ENCODE measurements at places on chromosomes 5 and 9. TPM values are rescaled to one million over a fixed set of nuclear protein-coding genes. Genes with fewer than 3 reads are reported as not detected.

Gene ENTR1
- 36.4 TPM for total RNA-seq

Gene PLCXD3
- total RNA-seq = 2.6 TPM

Gene SPINK6
- not detected for total RNA-seq

Gene RANBP17
- total RNA-seq = 17.8 TPM

Gene LECT2
- total RNA-seq = not detected

Gene ZNF454
- total RNA-seq = 3.1 TPM

Gene TRIP13
- total RNA-seq = 0.81 TPM

Gene C9orf50
- not detected for total RNA-seq

Gene SUB1
- total RNA-seq = 142 TPM

Gene MCTP1
- 40.7 TPM for total RNA-seq

Gene ZNF618
- 9.8 TPM for total RNA-seq

Gene LMNB1
- total RNA-seq = 11.8 TPM

Gene CHSY3
- total RNA-seq = 5.7 TPM

Gene ANKRD31
- 0.14 TPM for total RNA-seq

Gene C7
- total RNA-seq = 302 TPM

Gene SV2C
- 0.32 TPM for total RNA-seq

Gene SAXO1
- 0.12 TPM for total RNA-seq

Gene HRCT1
- 10.8 TPM for total RNA-seq

Gene SLC6A3
- 0.52 TPM for total RNA-seq

Gene NAIP
- total RNA-seq = 28.8 TPM

Gene TRIM7
- total RNA-seq = 4.9 TPM

Gene FOXI1
- not detected for total RNA-seq

Gene CMBL
- total RNA-seq = 21.8 TPM

Gene SLC6A19
- total RNA-seq = not detected

Gene PCDHB15
- 2.5 TPM for total RNA-seq

Gene HBEGF
- total RNA-seq = 44.3 TPM

Gene REEP2
- 0.55 TPM for total RNA-seq

Gene UBE2QL1
- total RNA-seq = not detected

Gene ERCC6L2
- total RNA-seq = 43.8 TPM

Gene CNTFR
- total RNA-seq = 2.9 TPM

Gene FGD3
- 21.6 TPM for total RNA-seq

Gene ZNF366
- total RNA-seq = 12.2 TPM

Gene FOXD4L6
- total RNA-seq = not detected

Gene IL33
- 64.8 TPM for total RNA-seq

Gene ST8SIA4
- 17.8 TPM for total RNA-seq

Gene ROR2
- total RNA-seq = 5.5 TPM

Gene CCNJL
- total RNA-seq = 16.6 TPM

Gene CLIC3
- total RNA-seq = 80.7 TPM

Gene LCN15
- not detected for total RNA-seq

Gene MIGA2
- total RNA-seq = 20.7 TPM

Gene IFNA21
- total RNA-seq = not detected

Gene PITX1
- total RNA-seq = not detected

Gene TPPP
- total RNA-seq = 16.1 TPM

Gene NUTM2F
- total RNA-seq = not detected

Gene F12
- 0.69 TPM for total RNA-seq

Gene OGN
- 10.6 TPM for total RNA-seq

Gene PTBP3
- total RNA-seq = 77.6 TPM

Gene BNC2
- total RNA-seq = 18.1 TPM

Gene KIF4B
- 0.17 TPM for total RNA-seq

Gene CPEB4
- 62.4 TPM for total RNA-seq

Gene WWC1
- 94.2 TPM for total RNA-seq

Gene TRIM52
- total RNA-seq = 16.3 TPM

Gene TNC
- 52.9 TPM for total RNA-seq

Gene TAF7
- total RNA-seq = 60.4 TPM
